ENCODE measurements at places on chromosomes 12 and 14.

DNA sequence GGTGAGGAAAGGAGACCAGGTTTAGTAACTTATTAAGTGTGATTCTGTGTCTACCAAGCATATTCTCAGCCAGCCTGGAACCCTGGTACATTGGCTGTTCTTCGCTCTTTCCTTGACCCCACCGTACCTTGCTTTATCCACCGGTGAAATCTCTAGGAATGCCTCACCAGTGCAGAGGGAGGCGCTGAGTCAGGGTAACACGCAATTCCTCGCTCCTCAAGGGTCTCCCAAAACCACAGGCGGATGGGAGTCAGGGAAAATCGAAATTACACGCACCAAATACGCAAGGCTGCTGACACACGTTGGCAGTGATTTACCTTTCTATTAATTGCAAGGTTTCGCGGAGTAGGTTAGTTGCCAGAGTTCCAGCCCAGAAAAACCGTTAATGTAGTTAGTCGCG, 845 bp downstream of the L3HYPDH start:
- DNase-seq, result peak; percentile 33

DNA sequence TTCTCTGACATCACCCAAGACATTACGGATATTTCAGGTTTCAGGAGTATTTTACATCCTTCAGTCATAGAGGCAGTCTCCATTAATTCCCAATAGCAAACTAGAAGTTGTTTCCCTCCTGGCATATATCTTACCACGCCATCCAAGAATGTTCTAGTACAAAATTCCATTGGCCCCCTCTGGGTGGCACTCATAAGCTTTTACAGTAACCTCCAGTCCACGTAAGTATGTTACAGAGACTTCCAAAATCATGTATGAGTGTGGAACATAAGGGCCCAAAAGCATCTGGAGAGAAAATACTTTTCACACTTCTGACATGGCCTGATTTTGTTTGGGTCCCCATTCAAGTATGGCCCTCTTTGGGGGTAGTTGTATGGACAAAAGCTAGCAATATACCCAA, 58.1 kb upstream of the DHRS4 start:
- DNase-seq, result peak; percentile 34

DNA sequence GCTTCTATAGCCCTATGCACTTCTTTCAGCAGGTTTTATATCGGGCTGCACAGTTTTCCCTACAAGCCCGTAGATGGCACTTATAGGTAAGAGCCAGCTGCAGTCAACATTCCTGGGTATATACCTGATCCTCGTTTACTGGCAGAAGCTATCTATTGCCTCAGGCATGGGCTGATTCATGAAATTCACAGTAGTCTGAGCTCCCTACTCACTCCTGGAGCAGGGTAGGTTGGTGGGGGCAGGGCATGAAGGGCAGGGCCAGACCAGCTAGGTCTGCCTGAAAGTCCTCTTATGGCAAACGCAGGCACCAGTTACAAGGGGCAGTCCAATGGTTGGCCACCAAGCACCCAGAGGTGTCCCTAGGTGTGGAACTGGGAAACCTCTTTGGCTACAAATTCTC, 345.8 kb downstream of the RPS29 start:
- DNase-seq, result no peak

DNA sequence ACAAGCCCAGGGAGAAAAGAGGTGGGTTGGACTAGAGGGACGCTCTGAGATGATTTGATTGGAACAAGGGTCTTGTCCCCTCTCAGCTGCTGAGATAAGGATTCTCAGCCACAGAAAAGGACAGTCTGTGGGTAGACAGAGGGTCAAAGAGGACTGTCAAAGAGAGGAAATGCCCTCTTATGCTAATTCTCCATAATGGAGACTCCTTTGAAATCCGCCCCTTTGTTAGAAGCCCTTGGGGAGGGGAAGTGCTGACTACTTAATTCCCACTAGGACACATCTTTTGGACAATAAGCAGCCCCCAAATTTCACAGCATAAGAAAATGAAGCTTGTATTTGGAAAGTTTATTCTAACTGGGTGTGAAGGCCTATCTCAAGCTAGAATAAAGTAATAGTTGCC, 176.6 kb downstream of the KTN1 start:
- no peak for DNase-seq

DNA sequence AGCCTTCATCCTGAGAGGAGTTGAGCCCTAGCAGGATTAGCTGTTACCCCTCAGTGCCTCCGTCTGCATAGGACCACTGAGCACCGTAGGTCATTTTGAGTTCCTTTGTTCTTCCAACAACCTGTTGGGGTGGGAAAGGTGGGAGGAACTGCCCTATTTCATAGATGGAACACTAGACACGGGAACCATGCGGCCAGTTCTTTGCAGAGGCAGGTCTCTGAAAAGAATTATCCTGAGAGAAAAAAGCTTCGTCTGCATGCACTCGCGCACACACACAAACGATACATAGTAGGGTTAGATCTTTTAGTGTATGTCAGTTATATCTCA, 28.5 kb downstream of the TRAFD1 start:
- no peak for DNase-seq

Data from AG20443 (cell line).